ENCODE measurements at places on chromosomes 16 and 17.

DNA sequence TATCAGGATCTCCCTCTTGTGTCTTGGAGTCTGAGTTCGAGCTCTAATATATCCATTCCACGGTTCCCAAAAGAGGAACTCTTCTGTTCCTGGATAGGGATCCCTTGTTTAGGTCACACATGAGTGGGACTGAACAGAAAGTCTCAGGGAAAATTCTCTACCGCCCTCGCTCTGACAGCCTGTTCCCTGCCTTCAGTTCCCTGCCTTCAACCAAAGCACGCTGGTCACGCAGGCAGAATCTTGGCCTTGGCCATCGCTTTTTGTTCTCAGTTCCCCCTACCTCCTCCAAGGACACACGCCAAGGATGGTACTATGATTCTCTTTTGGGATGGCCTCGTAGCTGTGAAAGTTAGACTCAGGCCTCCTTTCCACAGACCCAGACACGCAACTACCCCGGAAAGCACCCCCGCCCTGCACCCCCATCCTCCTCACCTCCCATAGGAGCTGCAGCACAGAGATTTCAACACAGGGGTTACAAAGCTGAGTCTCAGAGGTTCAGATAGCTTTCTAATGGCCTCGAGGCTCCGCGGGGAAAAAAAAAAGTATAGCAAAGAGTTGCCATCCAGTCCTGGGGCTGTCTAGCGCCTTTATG is 1.5 kb upstream of the SHISA6 start:
- DNase-seq = no peak

DNA sequence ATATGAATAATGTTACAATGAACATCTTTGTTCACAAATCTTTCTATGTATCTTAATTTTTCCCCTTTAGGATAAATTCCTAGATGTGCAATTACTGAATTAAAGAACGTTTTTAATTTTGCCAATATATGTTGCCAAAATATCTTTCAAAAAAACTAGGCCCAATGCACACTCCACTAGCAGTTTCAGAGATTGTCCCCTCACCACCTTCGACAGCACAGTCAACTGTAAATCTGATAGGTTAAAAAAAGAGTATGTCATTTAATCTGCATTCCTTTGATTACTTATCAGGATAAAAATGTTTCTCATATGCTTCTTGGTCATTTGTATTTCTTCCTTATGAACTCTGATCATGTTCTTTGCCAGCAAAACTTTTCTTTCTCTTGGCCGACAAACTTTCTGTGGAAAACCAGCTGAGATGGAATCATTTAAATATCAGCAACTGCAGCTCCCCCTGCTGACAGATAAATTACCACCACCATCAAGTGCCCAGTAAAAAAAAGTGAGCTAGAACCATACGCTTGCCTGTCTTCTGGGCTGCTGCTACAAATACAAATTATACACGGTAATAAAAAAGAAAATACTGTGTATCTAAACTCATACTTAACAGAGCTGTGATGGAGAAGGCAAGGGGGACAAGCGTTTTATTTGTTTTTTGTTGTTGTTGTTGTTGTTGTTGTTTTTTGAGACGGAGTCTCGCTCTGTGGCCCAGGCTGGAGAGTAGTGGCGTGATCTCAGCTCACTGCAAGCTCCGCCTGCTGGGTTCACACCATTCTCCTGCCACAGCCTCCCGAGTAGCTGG is 19.6 kb upstream of the KANSL1 start:
- DNase-seq = peak; percentile 65

GRCh38 chr16:10877472-10877946 is 507 bp downstream of the CIITA start:
- DNase-seq = no peak

DNA sequence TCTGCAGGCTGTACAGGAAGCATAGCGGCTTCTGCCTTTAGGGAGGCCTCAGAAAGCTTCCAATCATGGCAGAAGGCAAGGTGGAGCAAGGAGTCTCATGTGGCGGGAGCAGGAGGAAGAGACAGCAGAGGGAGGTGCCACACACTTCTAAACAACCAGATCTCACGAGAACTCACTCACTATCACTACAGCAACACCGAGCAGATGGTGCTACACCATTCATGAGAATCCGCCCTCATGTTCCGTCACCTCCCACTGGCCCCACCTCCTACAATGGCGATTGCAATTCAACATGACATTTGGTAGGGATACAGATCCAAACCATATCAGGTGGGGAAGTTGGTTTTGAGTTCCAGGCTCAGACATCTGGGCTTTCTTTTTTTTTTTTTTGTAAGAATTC is 31.9 kb upstream of the NUDT7 start:
- no peak for DNase-seq

DNA sequence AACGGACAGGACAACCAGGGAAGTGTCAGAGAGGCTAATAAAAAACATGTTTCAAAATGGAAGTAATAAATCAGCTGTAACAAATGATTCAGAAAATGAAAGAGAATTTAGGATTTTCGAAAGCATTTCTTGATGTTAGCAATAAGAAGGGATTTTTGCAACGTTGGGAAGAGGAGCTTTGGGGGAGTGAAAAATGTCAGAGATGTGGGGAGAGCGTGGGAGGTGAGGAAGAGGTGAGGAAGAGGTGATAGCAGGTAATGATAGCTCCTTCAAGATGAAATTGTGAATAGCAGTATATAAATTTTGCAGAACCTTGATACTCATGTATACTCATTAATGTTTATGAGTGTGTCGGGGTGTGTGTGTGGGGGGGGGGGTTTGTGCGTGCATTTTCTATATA is 76.2 kb upstream of the COX10 start:
- DNase-seq = no peak

- DNase-seq = no peak
Measured at GRCh38 chr17:68572138-68572842, 28.9 kb downstream of the FAM20A start.

- DNase-seq = no peak
Measured at GRCh38 chr17:81563861-81564586, 11.9 kb upstream of the FAAP100 start.

DNA sequence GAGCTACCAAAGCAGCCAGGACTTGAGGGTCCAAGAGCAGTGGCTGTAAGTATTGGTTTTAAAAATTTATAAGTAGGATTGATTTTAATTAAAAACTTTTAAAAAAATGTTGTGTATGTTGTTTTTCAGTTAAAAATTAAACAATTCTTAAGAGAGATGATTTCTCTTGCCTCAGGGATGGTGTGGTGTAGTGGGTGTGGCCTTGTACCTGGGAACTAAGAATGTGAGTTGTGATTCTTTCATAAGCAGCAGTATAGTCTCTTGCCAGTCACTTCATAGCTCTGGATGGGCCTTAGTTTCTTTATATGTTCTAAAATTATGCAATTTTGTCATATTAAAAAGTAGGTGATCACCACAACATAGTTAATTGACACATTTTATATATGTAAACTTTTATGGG is 99.5 kb downstream of the FTO start:
- DNase-seq = no peak

DNA sequence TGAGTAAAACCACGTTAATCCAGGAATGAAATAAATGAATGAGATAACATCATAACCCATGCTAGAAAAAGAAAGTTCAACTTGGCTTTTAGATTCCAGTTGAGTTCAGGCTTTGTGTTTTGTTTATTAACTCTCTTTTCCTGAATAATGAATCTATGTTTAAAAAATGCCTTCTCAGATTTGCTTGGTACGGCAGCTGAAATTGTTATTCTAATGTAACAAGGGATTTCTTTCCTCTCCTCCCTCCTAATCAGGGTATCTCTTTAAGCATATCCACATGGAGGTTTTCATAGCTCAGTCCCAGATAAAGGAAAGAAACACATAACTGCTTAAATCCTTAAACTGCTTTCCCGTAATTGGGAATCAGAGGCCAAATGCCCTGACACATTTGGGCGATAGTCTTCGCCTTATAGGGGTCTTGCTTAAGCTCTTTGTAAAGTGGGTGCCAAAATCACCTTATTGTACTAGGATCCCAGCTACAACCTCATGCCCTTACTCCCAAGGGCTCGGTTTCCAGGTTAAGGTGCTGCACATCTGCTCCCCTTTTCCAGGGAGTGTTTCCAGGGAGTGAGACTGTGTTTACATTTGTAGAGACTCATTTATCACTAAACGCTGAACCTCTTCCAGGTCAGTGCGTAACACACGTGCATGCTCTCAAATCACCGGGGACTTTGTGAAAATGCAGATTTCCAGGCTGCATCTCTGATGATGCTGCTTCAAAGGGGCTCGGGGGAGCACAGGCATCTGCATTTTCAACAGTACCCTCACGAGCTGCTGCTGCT is 142.8 kb upstream of the FOXF1 start:
- no peak for DNase-seq

GRCh38 chr17:74920642-74921025 is 2.4 kb downstream of the USH1G start:
- no peak for DNase-seq

- no peak for DNase-seq
Measured at GRCh38 chr16:67425061-67425460, 5.9 kb upstream of the HSD11B2 start.

- no peak for DNase-seq
Measured at GRCh38 chr16:47037396-47037745, 63.9 kb upstream of the DNAJA2 start.

DNA sequence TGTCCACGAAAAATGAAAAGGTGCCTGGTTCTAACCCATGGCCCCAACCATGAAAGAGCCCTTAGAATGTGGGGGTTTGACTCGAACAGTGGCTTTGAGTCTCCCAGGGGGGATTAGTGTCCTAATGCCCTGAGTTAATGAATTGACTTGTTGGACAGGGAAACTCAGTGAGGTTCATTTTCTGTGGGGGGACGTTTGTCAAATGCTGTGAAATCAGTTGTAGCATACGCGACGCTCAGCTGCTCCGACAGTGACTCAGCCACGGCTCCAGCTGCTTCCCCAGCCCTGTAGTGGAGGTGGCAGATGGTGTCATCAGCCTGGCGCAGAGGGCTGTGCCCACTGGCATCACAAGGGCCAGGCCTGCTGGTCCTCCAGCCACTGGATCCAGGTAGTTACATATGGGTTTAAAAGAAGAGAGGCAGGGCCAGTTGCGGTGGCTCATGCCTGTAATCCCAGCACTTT is 3.9 kb upstream of the TMEM235 start:
- no peak for DNase-seq

DNA sequence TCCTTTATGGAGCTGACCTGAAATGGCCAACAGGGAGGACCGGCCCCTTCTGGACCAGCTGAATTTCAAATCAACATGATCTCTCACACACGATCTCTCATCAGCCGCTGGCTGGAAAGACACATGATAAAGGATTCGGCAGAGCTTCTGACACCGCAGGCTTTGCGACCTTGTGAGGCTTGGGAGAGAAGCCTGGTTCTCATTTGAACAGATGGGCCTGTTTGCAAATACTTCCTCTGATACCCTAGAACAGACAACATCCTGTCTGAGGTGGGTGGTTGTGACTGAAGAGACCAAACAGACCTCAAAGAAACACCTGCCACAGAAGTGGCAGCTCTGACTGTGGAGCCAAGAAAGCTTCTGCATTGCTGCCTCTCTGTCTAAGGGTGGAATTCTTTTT is 77.9 kb upstream of the SDK2 start:
- DNase-seq = no peak

- DNase-seq = no peak
Measured at GRCh38 chr16:89357055-89357816, 133.1 kb downstream of the ANKRD11 start.

DNA sequence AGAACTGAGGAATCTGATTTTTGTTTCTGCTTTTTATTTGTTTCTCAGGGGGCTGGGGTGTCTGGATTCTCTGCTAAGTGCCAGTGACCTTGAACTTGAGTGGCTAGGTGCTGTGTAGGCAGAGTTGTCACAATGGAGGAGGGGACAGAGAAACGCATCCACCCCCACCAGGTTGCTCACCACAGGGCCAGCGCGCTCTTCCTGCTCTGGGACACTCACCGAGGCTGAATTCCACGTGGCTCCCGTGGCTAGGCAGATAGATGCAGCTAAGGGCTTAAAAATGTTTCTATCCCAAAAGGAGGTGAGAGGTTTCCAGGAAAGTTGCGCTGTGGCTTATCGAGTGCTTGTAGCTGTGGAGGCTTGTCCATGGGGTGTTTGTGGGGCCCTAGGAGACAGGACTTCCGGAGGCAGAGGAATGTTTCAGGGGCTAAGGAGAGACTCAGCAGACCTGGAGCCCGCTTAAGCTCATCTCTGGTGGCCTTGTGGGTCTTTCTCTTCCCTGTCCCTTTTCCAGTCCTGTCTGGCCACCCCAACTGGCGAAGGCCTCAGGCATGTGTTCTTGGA is 36.8 kb downstream of the ADCY7 start:
- no peak for DNase-seq

DNA sequence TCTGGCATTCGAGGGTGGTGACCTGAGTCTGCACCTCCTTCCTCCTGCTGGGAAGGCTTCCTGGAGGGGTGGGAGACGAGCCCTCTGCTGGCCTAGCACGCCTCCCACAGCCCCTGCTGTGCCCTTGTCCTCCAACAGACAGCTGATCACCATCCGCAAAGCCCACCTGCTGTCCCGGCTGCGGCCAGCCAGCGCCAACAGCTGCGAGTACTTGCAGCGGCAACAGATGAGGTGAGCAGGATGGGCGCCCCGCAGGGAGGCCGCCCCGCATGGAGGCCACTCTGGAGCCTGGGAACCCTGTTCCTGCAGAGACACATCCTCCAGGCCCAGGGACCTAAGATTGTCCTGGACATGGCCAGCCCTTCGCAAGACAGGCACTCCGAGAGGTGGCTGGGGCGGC is 21.6 kb downstream of the UBALD1 start:
- peak; percentile 26 for DNase-seq

GRCh38 chr17:65220732-65221131 is 83.6 kb downstream of the RGS9 start:
- no peak for DNase-seq

GRCh38 chr17:70332356-70333210 is 163.3 kb downstream of the KCNJ2 start:
- no peak for DNase-seq

GRCh38 chr16:48052731-48053417 is 102.9 kb downstream of the ABCC12 start:
- DNase-seq = no peak

DNA sequence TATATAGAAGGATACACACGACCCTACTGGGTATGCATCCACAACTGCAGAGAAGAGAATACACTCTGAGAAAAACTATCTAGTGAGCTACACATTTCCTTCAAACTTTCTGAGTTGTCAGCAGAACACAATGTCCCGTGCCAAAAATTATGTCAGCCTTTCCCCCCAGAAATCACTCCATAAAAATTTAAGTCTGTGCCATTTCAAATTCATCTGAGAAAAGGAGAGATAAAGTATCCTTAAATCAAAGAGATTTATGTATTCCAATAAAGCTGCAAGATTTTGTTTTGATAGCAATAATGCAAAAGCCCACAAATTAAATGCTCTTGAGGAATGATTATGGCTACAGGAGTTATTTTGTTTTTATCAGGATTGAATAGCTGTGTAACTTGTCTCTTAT is 760.1 kb downstream of the CDH11 start:
- no peak for DNase-seq

GRCh38 chr16:81987706-81988105 is 23.6 kb downstream of the SDR42E1 start:
- DNase-seq = no peak

GRCh38 chr17:11369575-11369974 is 128.6 kb downstream of the SHISA6 start:
- DNase-seq = no peak
